Osteoblast (primary cell): ENCODE measurements at places on chromosomes 13 and 19.

DNA sequence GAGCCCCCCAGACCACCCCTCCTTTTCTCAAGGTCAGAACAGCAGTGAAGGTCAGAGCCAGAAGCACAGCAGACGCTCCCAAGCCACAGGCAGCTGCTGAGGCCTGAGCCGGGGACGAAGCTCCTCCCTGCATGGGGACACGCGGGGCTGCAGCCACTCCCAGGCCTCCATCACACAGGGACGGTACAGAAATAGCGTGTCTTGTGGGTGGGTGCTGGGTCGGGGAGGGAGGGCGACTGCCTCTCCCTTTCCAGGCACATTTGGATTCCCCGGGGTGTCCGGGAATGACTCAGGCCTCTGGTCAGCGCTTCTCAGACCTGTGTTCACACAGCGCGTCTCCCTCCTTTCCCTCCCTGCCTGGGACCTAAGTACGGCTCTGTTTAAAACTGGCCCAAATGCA, 33.2 kb downstream of the RASA3 start:
- DNase-seq = peak; percentile 100

DNA sequence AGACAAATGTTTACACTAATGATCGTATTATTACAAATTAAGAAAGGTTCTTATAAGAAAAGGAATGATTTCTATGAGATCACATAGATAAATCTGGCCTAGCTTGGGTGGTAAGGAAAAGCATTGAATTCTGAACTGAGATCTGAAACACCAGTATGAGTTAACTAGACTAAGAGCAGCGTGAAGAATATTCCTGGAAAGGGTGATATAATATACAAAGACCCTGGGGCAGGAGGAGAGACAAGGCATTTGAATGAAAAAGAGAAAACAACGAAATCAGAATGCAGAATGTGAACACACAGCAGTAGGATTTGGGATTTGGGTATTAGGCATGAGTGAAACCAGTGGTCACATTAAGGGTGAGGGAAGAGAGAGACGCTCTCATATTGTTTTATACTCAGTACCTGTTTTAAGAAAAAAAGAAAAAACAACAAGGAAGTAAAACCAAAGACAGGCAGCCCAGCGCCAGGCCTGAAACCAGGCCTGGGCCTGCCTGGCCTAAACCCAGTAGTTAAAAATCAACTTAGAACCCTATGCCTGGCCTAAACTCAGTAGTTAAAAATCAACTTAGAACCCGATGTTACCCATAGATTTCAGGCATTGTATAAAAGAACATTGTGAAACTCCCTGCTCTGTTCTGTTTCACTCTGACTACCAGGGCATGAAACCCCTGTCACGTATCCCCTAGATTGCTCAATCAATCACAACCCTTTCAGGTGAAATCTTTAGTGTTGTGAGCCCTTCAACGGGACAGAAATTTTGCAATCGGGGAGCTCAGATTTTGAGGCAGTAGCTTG, 287.1 kb downstream of the ITGBL1 start:
- DNase-seq = no peak

DNA sequence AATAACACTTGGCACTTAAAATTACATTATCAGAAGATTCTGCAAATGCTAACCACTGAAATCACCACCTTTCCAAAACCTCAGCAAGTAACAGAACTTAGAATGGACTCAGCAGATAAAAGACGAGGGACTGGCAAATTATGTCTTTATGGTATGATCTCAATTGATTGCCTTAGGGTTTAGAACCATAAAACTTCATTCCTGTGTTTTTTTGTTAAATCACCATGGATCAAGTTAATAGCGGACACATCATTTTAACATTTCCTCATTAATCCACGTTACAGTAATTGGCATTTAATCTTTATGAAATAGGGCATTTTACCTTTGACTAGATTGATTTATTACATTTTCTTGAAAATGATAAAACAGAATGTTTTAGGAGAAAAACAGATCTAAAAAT, 2070.3 kb downstream of the PCDH9 start:
- DNase-seq = no peak

- DNase-seq = no peak
Observed at GRCh38 chr13:45333251-45333976, 7.6 kb downstream of the TPT1 start.

DNA sequence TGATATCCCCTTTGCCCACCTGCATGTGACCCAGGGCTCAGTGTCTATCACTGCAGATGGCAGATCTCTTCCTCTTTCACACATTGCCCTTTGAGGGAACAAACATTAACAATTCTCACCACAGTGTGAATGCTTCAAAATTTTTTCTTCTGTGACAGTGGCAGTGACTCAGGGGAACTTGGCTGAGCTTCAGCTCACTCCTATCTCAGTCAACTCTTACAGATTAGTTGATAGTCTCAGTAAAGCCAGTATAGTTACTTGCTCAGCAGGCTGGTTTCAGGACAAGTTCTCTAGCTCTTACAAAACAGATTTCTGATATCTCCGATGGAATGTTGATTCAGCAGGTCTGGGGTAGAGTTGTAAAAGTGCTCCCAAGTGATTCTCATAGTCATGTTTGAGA, 166.9 kb downstream of the DLEU7 start:
- DNase-seq = no peak

GRCh38 chr19:32174386-32175113, 170.9 kb upstream of the ZNF507 start:
- no peak for DNase-seq

DNA sequence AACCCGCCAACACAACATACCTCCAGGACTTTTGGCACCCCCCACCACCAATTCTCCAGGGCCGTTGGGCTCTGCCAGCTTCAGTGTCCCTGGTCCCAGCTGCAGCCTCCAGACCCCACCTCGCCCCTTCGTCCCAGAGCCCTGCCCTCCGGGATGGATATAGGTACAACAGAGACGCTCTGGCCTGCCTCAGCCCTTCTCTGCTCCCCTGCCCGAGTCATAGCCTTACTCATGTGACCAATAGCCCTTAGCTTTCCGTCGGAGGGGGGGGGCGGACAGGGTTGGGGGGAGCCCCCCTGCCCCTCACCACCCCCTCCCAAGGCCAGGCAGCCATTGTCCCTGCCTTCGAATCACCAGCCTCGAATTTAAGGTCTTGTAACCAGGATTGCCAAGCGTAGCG, 70.8 kb upstream of the NFIC start:
- DNase-seq = no peak

GRCh38 chr19:16895467-16896145, 6.8 kb downstream of the F2RL3 start:
- peak; percentile 36 for DNase-seq
